MCF 10A (cell line): ENCODE measurements at places on chromosomes 5 and 9.
A peak's percentile ranks its signal among the peaks of the same experiment; 100 is the strongest.

- no peak for DNase-seq
Measured at GRCh38 chr9:89631384-89631783, 26.6 kb downstream of the GADD45G start.

- peak; percentile 43 for DNase-seq
Measured at GRCh38 chr9:130298662-130299279, 33.2 kb downstream of the HMCN2 start.

DNA sequence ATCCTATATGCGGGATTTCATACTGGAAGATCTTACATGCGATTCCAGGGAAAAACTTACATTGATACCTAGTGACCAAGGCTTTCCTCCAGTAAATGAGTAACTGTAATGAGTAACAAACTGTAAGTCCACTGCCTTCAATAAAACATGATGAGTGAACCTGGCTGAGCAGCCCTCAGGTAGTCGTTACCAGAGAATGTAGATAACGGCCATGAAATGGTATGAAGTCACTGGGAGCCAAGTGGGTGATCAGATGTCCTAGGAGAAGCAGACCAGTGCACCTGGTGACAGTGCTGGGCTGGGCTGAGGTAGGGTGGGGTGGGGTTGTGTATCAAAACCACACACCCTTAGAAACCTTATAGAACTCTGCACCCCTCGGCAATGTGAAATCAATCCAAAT lies 203.6 kb downstream of the ALDH1A1 start:
- no peak for DNase-seq

- no peak for DNase-seq
Measured at GRCh38 chr9:106596984-106597383, 266.0 kb upstream of the ZNF462 start.

DNA sequence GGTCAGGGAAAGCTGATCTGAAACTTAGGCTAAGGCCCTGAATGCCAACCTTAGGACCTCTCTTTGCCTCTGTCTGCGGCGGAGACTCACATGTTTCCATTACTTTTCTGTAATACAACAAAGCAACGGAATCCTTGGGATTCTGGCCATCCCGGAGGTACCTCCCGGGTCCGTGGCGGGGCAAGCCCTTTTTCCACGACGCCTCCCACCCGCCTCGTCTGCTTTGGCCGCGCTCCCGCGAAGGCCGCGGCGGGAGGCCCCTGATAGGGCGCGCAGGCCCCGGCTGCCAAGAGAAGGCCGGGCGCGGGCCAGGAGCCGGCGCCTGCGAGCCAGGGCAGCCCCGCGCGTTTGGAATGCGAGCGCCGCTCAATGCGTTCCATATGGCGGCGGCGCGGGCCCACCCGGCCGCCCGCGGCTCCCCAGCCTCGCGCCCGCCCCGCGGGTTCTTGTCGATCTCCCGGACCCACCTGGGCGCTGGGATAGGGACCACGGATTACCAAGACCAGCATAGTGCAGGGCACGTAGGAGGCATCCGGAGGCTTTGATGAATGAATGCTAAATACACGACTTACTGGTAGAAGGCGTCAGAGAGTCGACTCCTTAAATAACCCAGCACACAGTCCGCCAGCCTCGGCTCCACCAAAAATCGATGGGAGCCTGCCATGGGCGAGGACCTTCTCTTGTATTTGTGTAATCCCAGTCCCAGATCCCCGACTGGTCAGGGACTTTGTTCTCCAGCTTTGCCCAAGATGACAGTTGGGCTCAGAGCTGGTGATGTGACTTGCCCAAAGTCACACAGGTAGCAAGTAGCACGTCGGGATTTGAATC lies 17.5 kb upstream of the PHF19 start:
- no peak for DNase-seq

GRCh38 chr9:99133145-99133544 lies 28.2 kb downstream of the TGFBR1 start:
- DNase-seq: no peak

DNA sequence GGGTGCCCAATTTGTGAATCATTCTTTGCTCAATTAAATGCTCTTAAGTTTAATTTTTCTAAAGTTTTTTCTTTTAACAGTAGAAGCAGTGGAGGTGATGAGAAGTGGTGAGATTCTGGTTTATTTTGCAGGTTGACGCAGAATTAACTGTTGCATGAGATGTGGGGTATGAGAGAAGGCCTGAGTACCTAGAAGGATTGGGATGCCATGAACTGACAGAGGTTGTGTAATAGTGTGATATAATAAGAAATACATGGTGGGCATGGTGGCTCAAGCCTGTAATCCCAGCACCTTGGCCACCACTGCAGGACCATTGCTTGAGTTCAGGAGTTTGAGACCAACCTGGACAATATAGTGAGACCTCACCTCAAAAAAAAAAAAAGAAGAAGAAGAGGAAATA lies 8.4 kb upstream of the SH3TC2 start:
- DNase-seq: no peak

DNA sequence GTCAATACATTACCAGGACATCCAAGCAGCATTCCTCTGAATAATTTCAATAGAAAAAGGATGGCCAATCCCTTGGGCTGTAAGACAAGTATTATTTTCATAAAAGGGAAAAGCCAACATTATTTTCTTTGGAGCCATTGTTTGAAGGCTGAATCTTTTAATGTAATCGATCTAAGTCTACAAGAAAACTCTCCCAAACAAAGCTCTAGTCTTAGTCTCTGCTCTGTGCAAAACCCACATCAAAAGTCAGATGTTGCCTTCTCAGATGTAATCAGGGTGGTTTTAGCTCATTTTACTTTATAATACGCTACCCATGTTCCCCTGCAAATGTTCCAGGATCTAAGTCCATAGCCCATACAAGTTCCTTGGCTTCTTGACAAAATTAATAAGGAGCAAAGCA lies 325.6 kb downstream of the TRPM3 start:
- no peak for DNase-seq

- peak; percentile 37 for DNase-seq
Measured at GRCh38 chr5:96936431-96937320, 796 bp downstream of the LNPEP start.

DNA sequence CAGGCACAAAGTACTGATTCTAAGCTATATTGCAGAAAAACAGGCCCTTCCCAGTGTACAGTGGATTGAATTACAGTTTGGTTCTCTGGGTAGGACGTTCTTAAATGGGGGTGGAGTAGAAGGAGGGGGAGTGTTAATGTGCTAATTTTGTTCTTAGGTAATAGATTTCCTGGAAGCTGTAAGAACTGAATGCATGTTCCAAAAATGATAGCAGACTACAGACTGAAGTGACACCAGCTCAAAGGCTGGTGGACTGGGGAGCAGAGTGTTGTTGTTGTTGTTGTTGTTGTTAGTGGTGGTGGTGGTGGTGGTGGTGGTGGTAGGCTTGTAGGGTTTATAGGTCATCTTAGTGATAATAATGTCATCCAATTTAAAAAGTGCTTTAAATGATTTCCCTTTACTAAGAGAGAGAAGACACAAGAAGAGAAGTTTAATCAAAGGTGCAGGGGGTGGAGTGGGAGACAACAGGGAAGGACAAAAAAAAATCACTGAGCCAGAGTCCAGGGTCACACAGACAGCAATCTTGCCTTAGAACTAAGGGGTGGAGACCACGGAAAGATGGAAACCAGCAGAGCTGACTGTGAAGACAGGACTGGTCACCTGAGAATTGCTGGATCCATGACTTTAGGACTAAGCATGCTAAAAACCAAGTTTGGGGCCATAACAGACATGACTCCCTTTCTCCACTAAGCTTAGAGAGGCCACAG lies 27.0 kb downstream of the TTLL11 start:
- DNase-seq: peak; percentile 5

DNA sequence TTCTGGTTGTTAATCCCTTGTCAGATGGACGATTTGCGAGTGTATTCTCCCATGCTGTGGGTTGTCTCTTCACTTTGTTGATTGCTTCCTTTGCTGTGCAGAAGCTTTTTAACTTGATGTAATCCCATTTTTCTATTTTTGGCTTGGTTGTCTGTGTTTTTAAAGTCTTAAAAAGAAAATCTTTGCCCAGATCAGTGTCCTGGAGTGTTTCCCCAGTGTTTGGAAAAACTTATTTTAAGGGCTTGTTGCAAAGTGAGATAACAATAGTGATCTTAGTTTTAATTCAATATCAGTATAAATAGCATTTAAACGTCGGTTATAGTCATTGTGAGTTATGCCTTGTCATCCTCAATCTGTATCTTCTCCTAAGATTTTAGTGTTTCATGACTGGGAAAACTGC lies 329.5 kb downstream of the CCDC171 start:
- no peak for DNase-seq

DNA sequence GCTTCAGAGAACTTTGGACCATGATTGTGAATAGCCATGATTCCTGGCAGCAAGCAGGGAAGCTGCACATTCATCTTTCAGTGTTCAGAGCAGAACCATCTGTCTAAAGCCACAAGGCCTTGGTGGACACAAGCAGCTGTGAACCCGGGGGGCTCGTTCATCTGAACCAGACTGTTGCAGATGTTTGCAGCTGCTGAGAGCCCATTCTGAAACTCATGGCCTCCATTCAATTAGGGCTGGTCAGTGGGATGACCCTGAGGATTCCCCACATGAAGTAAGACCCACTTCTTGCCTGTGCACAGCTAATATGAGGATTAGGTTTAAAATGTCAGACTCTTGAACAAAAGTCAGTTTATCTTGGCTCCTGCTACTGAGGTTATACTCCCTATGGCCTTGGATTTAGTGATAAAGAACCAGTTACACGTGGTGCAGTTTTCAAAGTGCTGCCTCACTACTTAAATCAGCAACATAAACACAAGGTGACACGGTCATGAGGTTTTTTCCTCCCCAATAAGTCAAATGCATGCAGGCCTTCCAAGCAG lies 109.8 kb upstream of the IFNK start:
- DNase-seq: no peak

- no peak for DNase-seq
Measured at GRCh38 chr5:178475422-178475821, 114.8 kb downstream of the COL23A1 start.

DNA sequence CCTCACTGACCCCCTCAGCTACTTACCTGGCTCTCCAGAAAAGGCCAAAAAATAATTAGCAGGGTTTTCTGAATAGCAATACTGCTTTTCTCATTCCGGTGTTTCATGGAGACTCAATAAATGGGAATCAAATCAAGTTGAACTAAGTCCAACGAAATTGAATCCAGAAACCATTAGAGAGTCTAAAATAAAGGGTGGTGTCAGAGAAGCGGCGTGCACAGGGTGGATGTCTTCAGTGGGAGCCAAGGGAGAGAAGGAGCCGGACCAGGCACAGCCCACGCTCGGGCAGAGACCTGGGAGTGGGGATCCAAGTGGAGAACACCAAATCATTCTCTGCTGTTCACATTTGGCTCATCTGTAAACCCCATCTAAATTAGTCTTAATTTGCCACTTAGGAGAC lies 40.2 kb upstream of the WWC1 start:
- DNase-seq: no peak

DNA sequence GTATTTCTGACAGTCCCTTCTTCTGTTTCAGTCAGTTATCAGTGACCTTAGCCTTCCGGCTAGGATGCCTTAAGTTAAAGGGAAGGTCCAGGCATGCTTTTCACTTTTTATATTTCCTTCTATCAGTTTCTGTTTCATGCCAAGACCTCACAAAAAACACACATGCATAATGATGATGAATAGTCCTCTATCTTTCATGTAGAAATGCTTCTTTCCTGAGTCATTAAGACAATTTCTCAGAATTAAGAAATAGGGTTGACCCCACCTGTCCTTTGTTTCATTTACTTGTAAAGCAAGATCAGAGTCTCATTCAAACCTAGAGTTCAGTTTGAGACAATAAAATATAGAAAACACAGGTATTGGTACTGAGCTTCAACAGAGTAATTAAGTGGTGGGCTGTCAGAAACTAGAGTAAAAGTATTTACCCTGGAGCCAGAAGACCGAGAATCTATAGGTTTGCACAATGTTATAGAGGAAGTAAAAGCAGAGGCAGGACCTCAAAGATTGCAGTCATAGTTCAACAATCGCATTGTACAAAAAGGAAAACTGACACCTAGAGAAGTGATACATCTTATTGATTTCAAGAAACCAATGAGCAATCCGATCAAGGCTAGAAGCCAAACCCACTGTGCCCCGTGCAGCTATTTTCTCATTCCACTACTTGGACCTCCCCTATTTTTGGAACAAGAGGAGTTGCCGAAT lies 118.7 kb upstream of the PUM3 start:
- no peak for DNase-seq

GRCh38 chr9:132630116-132630515 lies 39.7 kb downstream of the DDX31 start:
- DNase-seq: no peak

DNA sequence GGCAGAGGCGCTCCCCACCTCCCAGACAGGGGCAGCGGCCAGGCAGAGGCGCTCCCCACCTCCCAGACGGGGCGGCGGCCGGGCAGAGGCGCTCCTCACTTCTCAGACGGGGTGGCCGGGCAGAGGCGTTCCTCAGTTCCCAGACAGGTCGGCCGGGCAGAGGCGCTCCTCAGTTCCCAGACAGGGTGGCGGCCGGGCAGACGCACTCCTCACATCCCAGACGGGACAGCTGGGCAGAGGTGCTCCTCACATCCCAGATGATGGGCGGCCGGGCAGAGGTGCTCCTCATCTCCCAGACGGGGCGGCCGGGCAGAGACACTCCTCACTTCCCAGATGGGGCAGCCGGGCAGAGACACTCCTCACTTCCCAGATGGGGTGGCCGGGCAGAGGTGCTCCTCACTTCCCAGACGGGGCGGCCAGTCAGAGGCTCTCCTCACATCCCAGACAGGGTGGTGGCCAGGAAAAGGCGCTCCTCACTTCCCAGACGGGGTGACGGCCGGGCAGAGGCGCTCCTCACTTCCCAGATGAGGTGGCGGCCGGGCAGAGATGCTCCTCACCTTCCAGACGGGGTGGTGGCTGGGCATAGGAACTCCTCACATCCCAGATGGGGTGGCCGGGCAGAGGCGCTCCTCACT lies 75.1 kb downstream of the CARTPT start:
- no peak for DNase-seq

DNA sequence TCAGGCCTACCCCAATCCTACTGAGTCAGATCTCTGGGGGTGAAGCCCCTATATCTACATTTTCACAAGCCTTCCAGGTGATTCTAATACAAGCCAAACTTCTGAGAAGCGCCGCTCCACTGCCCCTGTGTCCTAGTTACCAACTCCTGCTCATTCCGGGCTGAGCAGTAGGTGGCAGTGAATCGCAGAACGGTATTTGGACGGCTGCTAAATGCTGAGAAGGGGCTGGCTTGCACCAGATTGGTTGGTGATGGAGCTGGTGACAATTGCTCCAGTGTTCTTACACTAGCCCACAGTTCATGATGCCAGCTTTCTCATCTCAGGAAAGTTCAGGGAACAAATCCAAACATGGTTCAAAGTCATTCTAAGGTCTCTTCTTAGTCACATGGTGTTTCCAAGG lies 31.1 kb upstream of the FGF1 start:
- DNase-seq: peak; percentile 77

- no peak for DNase-seq
Measured at GRCh38 chr5:115227281-115227680, 35.4 kb downstream of the PGGT1B start.
